ENCODE measurements at places on chromosomes 4 and X.

DNA sequence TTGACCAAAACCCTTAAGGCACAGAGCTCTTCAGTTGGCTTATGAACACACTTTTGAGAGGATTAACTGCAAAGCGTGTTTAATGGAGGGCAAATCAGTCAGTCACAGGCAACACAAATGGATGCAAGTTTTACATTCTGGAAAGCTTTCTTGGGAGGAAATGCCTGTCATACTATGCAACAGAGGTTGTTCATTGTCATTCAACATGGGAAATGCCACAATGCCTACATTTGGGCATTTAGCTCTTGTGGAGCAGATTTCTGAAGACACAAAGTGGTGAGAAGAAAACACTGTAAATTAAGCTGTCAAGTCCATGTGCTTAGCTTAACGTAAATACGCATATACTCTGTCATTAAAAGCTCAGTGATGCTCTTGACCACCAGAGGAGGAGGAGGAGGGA is 41.1 kb downstream of the CBLL2 start:
- no peak for DNase-seq

DNA sequence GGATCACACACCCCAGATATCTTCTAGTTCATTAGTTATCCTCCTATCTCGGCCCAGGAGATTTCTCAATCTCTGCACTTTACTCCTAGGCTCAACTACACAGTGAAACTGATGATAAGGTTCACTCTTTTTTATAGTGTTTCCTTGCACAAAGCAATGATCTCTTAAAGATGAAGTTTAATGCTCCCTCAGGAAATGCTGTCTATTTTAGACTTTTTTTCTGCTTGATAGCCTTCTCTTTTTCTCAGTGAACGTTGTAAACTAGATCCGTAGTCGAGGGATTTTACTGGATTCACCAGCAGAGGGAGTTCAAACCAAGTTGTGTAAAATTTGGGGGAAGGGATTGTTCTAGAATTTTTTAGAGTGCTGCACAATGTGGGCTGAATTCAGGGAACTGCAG is 269.6 kb downstream of the GBA3 start:
- no peak for DNase-seq

DNA sequence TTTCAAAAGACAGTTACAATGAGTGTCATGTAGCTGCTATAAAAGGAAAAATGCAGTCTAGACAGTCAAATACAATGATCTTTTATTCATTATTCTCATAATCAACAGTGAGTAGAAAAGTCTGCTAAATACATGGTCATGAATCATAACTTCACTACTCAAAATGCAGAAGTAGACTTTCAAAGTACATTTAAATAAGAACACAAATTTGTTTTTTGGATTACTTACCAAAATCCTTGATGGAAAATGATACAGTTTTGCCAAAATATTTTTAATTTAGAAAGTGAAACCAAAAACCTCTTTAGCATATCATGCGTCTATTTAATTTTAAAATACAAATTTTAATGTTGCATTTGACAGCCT is 4.9 kb downstream of the ACSL4 start:
- DNase-seq = no peak

DNA sequence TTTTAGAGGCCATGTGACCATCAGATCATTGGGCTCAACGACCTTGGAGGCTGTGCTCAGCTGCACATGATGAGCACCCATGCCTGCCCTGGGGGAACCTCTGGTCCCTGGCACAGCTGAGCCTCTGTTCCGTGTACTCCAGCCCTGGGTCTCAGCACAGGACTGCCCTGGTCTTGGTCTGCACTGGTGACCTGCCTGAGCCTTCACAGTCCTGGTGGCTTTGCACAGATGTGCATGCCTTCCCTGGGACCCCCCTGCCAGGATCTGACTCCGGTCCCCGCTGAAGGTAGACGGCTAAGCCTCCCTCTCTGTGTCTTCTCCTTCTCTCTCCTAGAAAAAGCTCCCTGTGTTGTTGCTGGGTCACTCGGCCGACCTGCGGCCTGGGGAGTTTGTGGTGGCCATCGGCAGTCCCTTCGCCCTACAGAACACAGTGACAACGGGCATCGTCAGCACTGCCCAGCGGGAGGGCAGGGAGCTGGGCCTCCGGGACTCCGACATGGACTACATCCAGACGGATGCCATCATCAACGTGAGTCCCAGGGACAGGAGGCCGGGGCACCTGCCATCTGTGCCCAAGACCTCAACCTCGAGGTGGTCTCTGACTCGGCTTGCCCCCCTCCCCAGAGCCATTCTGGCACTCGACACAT is 21.6 kb downstream of the HTRA3 start:
- DNase-seq = no peak

DNA sequence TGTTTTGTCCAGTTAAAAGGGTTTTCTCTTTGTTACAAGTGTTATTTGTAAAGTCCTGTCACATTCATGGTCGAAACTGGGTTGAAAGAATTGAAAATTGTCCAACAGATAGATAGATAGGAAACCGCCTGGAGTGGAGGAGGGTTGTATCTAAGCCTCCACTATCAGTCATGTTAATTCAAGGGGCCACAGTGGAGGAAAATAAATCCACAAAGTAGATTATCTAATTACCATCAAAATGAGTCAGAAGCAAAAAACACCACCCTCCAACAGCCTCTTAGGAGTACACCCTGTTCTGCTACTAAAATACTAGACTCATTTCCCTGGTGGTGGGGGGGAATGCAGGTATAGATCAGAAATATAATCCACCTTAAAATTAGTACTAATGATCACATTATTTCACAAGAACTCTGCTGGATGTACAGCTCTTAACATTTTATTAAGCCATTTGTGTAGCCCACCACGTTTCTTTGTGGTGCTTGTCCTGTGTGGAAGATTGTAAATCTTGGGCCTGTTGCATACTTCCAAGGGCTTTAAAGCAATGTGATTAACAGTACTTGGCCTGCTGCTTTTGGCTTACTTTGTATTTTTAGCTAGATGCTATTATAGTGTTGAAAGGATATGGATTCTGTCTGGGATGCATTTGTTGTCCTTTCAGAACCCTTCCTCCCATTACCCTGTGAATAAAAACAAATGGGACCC is 26.8 kb downstream of the RBBP7 start:
- no peak for DNase-seq

GRCh38 chrX:69236641-69237040 is 71.4 kb upstream of the PJA1 start:
- no peak for DNase-seq

GRCh38 chr4:100450449-100450848 is 67.4 kb downstream of the EMCN start:
- no peak for DNase-seq

GRCh38 chrX:149937871-149938426 is 342 bp downstream of the EOLA2 start:
- DNase-seq = no peak

DNA sequence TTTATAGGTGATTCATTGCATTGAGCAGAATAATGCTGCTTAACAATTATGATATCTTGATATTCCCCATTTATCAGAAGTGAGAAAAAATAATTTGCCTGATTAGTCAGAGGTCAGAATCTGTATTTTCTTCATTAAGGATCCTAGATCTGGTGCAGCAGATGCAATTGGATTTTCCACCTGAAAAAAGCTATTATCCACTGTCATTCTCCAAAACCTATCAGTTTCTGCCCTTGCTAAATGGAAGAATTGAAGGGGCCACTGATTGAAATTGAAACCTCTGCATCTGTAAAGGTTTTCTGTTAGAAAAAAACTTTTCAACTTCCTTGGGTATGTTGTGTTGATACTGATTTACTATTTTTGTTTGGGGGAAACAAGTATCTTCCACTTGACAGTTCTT is 636.0 kb upstream of the NDST4 start:
- no peak for DNase-seq

GRCh38 chr4:38132107-38132673 is 172.0 kb downstream of the PTTG2 start:
- peak; percentile 75 for DNase-seq

DNA sequence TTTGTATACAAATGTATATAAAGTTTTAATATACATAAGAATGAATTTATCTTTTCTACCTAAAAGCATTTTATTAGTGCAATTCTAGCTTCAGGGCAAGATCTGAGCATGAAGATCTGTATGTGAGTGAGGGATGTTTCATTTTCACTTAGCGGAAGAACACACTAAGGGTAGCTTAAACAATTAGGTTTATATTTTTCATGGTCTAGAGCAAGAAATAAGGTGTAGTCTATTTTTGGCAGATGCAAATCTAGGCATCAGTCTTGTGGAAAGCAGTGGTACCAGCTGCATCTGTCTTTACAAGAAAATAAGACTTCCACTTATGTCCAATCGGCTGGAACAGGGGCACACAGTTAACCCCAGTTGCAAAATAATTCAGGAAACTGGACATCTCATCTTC is 433.3 kb downstream of the ADAM29 start:
- DNase-seq = no peak

- DNase-seq = no peak
Measured at GRCh38 chr4:8319061-8319460, 49.5 kb downstream of the HTRA3 start.

DNA sequence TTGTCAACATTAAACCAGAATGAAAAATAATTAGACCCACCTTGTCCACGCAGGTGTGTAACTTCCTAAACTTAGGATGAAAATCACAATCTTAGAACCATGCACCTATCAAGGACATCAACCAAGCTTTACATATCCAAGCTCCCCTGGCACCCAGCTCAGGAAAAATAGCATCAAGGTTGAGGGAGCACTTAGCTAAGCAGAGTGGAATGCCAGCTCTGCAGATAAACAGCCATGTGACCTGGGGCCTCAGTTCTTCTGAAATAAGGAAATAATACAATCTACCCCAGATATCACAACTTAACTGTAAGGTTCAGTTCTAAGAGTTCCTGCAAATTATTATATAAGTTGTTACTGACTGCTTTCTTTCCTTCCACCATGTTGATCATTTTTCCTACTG is 64.7 kb downstream of the DHX15 start:
- no peak for DNase-seq
